ENCODE measurements at places on chromosomes 1 and 21. TPM values are rescaled to one million over a fixed set of nuclear protein-coding genes. Genes with fewer than 3 reads are reported as not detected.

DNA sequence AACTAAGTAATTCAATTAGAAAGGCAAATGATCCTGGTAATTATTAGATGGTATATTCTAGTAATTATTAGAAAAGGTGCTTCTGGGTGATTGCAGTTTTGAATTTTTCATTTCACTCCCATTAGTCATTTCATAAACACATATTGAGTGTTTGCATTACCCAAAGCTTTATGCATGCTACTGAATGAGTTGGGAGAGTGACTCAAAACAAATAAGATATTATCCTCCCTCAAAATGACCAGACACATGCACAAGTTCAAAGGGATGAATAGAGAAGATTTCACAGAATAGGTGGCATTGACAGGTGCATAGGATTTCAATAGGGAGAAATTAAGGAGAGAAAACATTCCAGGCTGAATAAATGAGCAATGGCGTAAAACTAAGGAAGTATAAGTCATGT lies 84.7 kb downstream of the PHTF1 start:
- DNase-seq, result no peak

DNA sequence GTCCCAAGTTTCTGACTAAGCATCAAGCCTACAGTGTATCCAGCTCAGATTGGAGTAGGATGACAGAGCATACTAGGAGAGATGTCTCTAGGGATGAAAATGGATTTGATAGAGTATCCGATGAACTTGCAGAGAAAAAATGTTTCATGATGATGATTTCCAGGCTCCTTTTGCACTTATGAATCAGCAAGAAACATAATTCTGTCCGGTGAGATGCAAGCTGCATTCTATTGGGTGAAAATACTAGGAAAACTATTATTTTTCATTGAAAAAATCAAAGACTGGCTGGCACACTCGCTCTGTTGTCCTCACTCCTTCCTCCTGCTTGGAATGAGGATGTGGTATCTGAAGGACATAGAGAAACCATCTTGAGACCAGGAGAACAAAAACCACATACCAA lies 35.4 kb upstream of the RAB3GAP2 start:
- no peak for DNase-seq

DNA sequence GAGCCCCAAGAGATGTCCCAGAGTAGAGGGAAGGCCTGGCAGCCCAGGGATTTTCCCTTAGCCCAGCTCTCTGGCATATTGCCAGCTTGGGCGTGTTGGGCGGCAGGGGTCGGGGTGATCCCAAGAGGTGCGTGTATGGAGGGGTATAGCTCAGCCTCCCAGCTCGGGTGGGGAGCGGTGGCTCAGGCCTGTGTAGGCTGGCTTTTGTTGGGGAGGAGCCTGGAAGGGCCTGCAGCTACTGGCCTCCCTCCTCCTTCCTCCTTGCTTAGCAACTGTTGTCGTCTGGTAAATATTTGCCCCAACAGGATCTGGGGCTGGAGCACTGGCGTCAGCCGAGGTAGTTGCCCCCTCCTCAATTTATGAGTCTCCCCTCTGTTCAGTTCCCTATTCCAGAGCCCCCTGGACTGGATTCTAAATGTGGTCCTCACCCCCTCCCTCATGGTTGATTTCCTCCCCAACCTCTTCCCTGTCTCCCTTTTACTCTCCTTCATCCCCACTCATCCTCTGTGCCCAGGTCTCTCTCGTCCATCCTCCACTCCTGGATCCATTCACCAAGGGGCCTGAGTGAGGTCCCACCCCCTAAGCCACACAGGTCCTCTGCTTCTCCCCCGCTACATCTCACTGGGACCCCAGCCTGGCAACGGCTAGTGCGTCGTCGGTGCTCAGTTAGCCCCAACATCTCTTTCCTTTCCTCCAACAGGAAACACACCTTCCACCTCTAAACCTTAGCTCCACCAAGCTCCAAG lies 10.3 kb upstream of the LMNA start:
- peak; percentile 98 for DNase-seq

DNA sequence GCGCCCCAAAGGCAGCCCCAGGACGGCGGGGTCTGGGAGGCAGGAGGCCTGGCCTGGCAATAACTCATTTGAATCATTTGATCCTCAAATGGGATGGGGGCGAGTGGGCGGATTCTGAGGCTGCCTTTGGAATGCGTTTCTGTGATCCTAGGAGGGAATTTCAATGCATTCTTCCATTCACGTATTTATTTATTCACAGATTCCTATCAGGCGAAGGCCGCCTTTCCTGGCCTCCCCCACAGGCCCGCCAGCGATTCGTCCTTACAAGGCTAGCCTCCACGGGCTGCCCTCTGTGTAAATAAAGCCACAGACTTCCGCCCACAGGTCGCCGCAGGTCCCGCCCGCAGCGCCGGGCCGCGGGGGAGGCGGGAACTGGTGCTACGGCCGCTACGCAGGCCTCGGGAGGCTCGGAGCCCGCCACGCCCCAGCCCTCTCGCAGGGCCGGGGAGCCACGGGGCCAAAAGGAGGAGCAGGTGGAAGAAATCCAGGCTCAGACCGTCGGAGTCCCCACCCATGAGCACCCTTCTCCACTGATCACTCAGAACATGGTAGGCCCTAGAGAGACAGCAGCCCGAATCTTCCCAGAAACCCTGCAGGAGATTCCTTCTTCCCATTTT lies 31.3 kb upstream of the JUN start:
- DNase-seq, result peak; percentile 87

DNA sequence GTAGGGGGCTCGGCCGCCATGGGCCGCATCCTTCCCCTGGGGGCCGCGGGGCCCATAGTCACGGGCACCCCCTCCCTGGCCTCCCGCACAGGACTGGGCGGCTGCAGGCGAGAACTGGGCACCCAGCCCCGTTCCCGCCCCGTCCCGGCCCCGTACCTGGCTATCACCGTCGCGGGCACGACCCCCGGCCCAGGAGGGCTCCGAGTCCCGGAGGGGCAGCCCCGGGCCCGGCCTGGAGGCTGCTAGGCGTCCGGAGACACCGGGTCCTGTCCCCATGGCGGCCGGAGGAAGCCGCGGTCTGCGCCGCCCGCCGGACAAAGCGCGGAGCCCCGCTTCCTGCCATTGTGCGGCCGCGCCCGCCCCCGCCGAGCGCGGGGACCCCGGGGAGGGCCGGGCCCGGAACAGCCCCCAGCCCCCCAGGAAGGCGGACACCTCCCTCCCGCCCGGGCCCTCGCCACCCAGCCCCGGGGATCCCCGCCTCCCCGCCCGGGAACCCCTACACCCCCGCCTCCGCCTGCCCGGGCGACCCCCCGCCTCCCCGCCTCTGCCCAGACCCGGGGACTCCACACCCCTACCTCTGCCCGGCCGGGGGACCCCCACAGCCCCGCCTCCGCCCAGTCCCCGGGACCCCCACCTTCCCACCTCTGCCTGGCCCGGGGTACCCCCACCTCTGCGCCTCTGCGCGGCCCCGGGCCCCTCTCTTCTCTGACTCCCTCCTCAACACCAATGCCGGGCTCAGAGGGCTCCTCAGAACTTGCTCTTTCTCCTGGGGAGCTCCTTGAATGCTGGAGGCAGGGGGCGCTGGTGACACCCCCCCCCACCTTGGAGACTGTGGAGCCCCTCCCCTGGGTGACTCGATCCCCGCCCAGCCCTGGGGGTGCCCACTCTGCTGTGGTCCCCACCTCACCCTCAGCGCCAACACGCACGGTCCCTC lies 6.0 kb downstream of the PLEKHG5 start:
- DNase-seq, result no peak

DNA sequence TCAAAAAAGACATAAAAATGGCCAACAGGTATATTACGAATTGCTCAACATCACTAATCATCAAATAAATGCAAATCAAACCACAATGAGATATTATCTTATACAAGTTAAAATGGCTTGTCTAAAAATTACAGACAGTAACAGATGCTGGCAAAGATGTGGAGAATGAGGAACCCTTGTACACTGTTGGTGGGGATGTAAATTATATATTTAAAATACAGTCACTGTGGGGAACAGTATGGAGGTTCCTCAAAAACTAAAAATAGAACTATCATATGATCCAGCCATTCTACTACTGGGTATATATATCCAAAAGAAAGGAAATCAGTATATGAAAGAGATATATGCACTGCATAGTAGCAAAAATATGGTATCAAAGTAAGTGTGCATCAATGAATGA lies 1037.2 kb upstream of the B3GALT2 start:
- DNase-seq, result no peak

GRCh38 chr1:182520736-182521135 lies 68.3 kb downstream of the RNASEL start:
- DNase-seq, result no peak

DNA sequence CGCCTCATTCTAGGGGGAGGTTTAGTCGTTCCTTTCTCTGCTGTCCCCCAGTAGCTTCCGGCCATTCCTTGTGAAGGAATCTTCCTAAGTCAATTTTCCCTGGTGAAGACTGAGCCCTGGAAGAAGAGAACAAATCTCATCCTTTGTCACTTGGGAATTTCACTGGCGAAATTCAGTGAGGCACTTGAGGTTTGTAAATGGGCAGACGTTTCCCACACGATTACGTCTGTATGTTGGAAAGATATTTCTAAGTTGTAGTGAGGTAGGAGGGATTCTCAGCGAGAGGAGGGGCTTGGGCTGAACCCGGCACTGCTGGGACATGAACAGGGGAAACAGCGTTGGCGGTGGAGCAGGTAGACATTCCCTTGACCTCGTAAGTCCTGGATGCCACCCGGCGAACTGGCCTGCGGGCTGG lies 47.2 kb downstream of the GALNT2 start:
- no peak for DNase-seq

GRCh38 chr1:6491081-6491449 lies 402 bp downstream of the PLEKHG5 start:
- no peak for DNase-seq

- no peak for DNase-seq
These were observed 188.3 kb upstream of the MAP1LC3C start for GRCh38 chr1:242187171-242187570.

Gene SEC16B
- 0.76 TPM for total RNA-seq

Gene TFF2
- total RNA-seq, result not detected

Gene ELAPOR1
- total RNA-seq, result 0.31 TPM

Gene PLXNA2
- total RNA-seq, result 20.5 TPM

Gene CFHR5
- total RNA-seq, result not detected

Gene TBX19
- 3.5 TPM for total RNA-seq

Gene CFAP141
- total RNA-seq, result not detected

Gene DDOST
- 266 TPM for total RNA-seq

Gene EPHA10
- total RNA-seq, result not detected

Gene OPTC
- not detected for total RNA-seq

Gene AMY1A
- total RNA-seq, result not detected

Gene TNFRSF1B
- total RNA-seq, result 7.4 TPM

Gene OR2L13
- total RNA-seq, result not detected

Gene TMEM61
- total RNA-seq, result not detected

Gene TDRKH
- total RNA-seq, result 3.6 TPM
